Thyroid gland (tissue), 4 donors: ENCODE measurements at places on chromosomes 16 and 17.

DNA sequence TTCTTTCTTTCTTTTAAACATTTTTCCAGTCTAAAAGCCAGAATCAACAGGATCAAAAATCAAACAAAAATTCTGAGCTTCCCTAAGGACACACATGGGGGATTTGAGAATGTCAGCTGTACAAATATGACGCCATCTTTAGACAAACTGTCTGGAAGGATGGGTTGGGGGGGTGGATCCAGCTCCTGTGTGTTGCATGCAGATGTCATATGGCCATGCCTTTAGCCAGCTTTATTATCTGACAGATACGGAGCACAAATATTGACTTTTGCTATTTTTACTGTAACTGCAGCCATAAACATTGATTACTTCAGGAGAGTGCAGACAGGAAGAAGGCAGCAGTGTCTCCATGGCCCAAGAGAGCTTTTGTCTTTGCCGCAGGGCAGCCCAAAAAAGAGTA, 279.4 kb upstream of the ELAC2 start:
- DNase-seq, result no peak
- no peak overlapping the region for H3K27ac ChIP-seq
- H3K4me3 ChIP-seq, result no peak overlapping the region
- H3K36me3 ChIP-seq, result no peaks in the 10 kb centered on the region
- H3K4me1 ChIP-seq, result no peaks in the 10 kb centered on the region
- H3K27me3 ChIP-seq, result no peaks in the 10 kb centered on the region

DNA sequence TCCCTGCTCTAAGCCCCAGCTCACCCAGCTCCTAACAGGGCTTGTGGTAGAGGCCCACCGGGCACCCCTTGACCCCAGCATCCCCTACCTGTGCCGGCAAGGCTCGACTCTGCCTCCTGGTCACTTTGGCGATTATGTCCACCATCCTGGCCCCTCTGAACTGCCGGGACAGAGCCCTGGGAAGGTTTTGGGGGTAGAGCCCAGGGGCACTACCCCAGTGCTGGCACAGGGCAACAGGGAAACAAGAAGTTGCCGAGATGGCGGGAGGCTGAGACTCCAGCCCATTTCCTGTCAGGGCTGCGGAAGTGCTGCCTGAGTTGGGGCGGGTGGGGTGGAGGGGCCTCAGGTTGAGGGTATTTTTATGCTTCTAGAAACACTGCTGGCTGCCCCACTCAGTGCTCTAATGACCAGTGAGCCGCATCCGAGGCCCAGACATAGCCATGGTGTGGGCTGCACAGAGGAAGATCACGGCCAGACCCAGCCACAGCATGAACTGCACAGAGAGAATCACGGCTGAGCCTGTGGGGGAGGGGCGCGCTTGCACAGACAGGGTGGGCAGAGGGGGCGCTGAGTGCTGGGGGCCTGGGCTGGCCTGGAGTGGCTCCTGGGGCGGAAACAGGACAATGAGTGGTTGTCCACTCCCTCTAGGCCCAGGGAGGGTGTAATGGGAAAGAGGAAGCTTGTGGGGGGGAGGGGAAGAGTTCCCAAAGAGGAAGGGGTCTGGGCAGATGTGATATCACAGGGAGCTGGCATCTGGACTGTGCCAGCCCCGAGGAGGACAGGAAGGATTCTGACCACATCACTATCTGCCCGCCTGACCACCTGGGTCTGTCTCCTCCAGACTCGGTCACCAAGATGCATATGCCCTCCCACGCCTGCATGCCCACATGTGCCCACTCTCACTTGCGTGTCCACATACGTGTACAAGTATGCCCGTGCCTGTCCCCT, 22.3 kb downstream of the ARHGAP27 start:
- H3K4me3 ChIP-seq, result peak overlapping the region; percentile 17
- H3K4me1 ChIP-seq, result peaks cover 70% of the 10 kb centered on the region
- peak overlapping the region; percentile 63 for H3K27ac ChIP-seq
- H3K27me3 ChIP-seq, result no peaks in the 10 kb centered on the region
- DNase-seq, result peak; percentile 53

GRCh38 chr17:38329808-38330730, 13.7 kb downstream of the GPR179 start:
- H3K27ac ChIP-seq, result no peak overlapping the region
- no peak for DNase-seq
- peaks cover 3% of the 10 kb centered on the region for H3K4me1 ChIP-seq
- no peaks in the 10 kb centered on the region for H3K27me3 ChIP-seq
- no peaks in the 10 kb centered on the region for H3K36me3 ChIP-seq

DNA sequence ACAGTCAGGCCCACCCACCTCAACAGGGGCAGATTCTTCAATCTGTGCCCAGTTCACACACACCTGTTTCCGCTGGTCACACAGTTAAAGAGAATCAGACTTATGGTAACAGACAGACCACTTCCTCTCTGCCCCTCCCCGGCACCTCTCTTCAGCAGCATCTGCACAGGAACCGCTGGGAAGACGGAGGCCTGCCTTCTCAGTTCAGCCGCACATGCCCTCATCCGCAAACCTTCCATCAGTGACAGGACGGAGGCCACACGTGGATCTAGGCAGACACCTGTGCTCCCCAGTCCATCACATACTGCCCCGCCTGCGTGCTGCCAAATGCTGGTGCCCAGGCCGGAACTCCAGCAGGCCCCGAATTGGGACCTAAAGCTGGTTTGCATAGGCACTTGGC, 10.3 kb downstream of the PHB1 start:
- H3K27ac ChIP-seq, result no peak overlapping the region
- no peaks in the 10 kb centered on the region for H3K27me3 ChIP-seq
- peaks cover 7% of the 10 kb centered on the region for H3K4me1 ChIP-seq

DNA sequence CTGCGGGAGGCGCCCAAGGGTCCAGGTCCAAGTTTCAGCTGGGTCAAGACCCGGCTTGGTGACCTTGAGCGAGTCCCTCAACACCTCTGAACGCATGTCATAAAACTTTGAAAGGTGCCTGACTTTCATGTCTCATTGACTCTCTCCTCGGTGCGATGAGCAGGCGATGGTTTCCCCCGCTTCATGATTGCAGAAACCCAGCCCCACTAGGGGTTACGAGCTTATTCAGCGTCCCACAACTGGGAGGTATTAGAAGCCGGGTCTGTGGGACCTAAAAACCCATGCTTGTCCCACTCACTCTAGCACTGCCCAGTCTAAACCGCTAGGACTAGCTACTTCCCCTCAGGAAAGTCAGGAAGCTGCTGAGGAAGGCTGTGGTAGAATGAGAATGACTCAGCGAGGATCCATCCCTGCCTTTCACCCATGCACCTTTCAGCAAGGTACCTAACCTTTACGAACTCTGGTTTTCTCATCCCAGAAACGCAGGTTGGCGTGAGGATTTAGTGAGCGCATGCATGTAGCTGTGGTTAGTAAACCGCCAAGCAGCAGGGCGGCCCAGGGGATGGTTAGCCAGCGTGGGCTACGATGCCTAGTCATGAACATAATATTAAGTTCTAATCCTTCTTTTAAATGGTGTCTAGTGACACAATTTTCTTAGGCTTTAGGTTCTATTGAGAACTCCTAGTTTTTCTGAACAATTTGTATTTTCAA, 26.2 kb upstream of the RFFL start:
- H3K36me3 ChIP-seq, result no peaks in the 10 kb centered on the region
- peaks cover 20% of the 10 kb centered on the region for H3K4me1 ChIP-seq
- peak; percentile 15 for DNase-seq
- H3K27me3 ChIP-seq, result no peaks in the 10 kb centered on the region
- peak overlapping the region; percentile 80 for H3K4me3 ChIP-seq
- peak overlapping the region; percentile 82 for H3K27ac ChIP-seq
